ENCODE measurements at places on chromosomes 6 and 20.

DNA sequence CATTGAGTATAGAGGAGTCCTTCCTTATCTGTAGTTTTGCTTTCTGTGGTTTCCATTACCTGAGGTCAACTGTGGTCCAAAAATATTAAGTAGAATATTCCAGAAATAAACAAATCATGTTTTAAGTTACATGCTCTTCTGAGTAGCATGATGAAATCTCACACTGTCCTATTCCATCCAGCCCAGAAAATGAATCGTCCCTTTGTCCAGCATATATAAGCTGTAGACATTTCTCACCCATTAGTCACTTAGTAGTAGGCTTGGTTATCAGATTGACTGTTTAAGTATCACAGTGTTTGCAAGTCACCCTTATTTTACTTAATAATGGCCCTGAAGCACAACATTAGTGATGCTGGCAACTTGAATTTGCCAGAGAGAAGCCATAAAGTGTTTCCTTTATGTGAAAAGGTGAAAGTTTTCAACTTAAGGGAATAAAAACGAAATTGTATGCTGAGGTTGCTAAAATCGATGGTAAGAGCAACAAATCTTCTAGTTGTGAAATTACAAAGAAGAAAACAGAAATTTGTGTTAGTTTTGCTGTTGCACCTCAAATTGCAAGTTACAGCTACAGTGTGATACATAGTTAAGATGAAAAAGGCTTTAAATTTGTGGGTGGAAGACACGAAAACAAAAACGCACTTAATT is 198.6 kb upstream of the SIM1 start:
- DNase-seq: no peak

DNA sequence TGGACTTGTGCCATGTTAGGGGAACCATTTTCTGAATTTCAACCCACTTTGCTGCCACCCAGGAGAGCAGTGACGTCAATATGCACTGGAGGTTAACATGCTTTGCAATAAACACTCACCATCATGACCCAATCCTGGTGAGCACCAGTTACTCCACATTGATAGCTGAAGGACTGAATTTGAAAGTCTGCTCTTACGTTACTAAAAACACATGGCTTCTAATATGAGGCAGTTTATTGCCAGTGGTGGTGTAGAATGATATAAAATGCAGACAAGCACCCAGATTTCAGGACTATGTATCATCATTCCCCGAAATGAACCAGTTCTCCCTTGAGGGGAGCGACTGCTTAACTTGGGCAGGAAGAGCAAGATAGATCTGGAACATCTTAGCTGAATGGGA is 23.8 kb downstream of the RFPL4B start:
- no peak for DNase-seq

GRCh38 chr6:39760226-39760952 is 31.8 kb upstream of the DAAM2 start:
- no peak for DNase-seq

DNA sequence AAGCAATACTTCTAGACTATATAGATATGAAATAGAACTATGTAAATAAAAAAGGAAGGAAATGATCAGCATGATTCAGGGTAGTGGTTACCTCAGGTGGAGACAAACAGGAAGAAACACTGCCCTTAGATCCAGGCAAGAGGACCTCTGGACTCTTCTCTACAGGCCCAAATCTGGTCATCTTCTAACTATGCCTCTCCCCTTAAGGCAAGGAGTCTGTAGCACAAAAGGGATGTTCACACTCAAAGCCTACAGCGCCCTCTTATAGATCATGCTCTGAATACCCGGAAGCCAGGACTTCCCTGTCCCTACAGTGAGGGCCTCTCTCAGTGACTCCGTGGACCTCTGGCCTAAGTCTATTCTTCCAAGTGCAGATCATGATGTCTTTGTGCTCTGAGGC is 30.4 kb upstream of the HIVEP2 start:
- no peak for DNase-seq

GRCh38 chr6:42555477-42556457 is 8.1 kb upstream of the UBR2 start:
- no peak for DNase-seq

GRCh38 chr20:39170896-39171463 is 208.8 kb downstream of the DHX35 start:
- no peak for DNase-seq

DNA sequence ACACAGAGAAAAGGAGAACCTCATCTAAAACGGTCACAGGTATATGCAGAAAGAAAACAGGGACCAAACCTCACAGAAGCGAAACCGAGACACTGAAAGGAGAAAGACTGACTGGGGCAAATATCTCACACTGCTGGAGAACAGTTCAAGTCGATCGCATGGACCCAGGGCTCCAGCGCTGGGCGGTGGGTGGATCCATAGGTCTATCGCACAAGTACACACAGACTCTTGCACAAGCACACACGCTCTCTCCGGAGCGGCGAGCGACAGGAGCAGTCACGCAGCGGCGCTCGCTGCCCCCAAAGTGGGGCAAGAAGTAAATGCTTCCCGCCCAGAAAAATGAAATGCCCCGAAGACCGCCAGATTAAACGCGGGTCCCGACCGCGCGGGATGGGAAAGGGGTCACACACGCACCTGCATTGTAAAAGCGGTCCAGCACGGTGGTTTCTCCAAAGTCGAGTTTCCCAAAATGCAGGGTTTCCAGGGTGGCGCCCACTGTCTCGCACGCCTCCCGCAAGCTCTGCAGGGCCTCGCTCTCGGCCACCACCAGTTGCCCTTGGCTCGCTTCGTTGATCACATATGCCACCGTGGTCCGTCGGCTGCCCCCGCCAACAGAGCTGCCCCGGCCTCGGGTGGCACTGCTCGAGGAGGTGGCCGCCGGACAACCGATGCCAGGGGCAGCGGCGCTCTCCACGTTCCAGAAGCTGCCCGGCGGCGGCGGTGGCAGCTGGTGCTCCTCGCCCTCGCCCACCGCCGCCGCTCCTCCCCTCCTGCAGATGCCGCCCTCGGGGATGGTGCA is 782 bp downstream of the MAP3K5 start:
- DNase-seq: no peak

DNA sequence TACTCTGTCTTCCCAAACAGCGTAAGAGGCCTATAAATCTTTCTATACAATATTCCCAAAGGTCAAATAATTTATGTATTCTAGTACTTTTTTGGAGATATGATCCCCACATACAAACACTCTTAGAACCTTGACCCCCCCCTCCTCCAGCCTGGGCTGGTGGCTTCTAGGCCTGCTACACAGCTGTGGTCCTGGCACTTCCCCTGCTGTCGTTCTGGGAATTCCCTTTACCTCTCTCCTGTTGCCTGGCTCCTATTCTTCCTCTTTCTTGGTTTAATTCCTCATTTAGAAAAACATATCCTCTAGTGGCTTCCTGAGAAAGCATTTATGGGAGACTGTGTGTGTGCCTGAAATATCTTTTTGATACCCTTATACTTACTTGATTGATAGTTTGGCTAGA is 4.1 kb upstream of the TXLNB start:
- DNase-seq: no peak

- DNase-seq: no peak
Measured at GRCh38 chr6:79869184-79869583, 78.2 kb downstream of the ELOVL4 start.

DNA sequence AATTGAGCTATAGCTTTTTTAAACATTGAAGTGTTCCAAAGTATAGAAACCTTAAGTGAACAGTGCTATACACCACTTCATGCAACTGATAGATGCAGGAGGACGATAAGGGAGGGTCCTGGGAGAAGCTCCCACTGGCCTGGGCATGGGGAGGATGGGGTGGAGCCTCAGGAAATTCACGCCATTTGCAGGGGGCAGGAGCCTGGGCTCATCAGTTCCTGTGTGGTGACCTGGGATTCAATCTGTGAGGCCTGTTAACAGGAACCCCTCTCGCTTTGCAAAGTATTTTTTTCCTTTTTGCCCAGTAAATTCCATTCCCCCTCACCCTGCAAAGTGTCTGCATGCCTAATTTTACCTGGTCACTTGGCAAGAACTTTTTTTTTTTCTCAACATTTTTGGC is 11.0 kb upstream of the ASCC3 start:
- no peak for DNase-seq

DNA sequence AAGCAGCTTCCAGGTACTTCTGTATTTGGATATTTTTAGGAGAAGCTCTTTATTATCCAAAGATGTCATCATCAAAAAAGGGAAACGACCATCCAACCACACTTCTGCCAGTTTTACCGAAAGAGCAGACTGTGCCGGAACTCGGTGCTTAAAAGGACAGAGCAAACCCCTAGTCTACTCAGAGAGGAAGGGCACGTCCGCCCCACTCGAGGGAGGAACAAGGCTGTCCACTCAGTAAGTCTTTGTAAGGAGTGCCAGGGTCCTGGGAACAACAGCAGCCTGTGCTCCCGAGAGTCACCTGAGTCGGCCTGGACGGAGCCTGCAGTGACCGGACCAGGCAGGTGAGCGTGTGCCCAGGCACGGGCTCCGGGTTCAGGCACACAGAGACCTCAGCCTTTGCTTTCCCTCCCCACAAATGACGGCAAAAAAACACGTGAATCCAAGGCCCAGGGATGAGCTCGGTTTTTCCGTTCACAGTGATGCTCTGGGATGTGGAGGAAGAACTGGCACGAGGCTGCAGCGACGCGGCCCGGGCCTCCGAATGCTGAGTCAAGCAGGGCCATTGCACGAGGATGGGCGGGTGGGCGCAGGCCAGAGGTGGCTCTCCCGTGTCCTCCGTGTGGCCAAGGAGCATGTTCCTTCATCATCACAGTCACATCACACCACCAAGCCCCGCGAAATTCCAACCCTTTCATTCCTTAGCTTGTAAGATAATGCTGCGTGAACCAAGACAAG is 17.4 kb upstream of the SLCO4A1 start:
- no peak for DNase-seq

DNA sequence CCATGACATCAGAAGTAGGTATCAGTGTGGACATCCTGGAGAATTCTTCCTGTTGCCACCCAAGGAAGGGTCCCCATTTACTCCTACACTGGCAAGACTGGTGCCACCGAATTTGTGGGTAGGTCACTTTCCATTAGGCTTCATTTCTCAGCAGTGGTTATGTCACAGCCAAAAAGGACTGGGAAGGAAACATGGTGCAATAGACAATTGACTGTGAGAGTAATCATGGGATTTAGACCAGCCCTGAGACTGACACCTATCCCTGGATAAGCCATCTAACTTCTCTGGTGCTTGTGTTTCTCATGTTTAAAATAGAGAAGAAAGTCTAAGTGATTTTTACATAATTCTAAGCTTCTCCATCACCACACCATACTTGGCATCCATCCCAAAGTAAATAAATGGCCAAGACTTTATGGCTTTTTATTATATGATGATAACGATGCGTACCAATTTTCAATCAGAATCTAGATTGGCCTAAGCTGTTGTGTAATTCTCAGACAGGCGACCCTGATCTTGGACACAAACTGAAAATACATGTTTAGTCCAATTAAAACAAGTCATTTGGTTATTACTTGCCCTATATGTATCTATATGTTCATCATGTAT is 10.2 kb downstream of the SMPDL3A start:
- DNase-seq: no peak

DNA sequence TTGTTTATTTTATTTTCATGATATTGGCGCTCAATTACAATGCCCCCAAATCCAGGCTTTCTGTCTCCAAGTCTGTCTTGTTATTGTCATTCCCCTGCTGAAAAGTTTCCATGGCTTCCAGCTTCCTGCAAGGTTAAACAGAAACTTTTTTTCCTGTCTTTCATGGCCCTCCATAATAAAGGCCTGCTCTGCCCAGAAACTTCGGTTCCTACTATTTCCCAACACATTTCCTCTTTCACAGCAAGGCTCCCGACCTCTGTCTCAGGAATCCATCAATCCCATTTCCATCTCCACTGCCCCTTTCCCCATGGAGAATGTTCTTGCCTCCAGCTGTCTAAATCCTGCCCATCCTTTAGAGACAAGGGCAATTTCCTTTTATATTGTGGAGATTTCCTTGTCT is 365.2 kb upstream of the JARID2 start:
- no peak for DNase-seq

- no peak for DNase-seq
Measured at GRCh38 chr6:140784573-140784972, 1348.2 kb upstream of the GJE1 start.

GRCh38 chr6:158666628-158667359 is 16.9 kb downstream of the SYTL3 start:
- DNase-seq: no peak

GRCh38 chr6:168163096-168163731 is 84.2 kb upstream of the FRMD1 start:
- DNase-seq: no peak

GRCh38 chr6:33720998-33721397 is 9.5 kb upstream of the UQCC2 start:
- no peak for DNase-seq

GRCh38 chr6:29656798-29657197 is at the start of gene MOG:
Gene MOG, plus strand, starts transcription at chr6:29657092. Its CDS starts 118 bp downstream, at chr6:29657210.
- no peak for DNase-seq

DNA sequence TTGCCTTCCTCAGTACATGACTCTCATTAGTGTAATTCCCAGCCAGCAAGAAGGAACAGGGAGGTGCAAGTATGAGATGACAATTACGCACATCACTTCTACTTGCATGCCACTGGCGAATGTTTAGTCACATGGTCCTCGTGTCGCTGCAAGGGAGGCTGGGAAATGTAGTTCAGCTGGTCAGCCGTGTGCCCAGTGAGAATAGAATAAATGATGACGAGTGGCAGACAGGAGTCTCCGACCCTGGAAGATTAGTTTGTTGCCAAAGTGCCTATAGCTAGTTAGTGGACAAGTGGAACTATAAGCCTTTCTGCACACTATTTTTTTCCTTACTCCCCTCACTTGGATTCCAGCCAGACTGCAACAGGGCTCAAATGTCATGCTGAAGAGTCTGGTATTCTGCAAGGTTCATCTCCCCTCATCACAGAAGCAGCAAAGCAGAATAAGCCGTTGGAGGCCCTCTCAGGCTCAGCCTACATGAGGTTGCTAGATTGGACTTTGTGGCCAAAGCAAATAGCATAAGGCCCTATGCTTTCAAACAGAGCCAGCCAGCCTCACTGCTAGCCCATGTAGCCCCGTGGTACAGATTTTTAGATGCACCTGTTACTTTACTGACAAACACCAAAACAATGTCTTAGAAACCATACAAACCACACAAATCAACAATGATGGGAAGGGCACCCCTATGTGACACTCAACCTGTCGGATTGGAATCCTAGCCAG is 9.7 kb downstream of the LINC00237 start:
- DNase-seq: peak; percentile 30

DNA sequence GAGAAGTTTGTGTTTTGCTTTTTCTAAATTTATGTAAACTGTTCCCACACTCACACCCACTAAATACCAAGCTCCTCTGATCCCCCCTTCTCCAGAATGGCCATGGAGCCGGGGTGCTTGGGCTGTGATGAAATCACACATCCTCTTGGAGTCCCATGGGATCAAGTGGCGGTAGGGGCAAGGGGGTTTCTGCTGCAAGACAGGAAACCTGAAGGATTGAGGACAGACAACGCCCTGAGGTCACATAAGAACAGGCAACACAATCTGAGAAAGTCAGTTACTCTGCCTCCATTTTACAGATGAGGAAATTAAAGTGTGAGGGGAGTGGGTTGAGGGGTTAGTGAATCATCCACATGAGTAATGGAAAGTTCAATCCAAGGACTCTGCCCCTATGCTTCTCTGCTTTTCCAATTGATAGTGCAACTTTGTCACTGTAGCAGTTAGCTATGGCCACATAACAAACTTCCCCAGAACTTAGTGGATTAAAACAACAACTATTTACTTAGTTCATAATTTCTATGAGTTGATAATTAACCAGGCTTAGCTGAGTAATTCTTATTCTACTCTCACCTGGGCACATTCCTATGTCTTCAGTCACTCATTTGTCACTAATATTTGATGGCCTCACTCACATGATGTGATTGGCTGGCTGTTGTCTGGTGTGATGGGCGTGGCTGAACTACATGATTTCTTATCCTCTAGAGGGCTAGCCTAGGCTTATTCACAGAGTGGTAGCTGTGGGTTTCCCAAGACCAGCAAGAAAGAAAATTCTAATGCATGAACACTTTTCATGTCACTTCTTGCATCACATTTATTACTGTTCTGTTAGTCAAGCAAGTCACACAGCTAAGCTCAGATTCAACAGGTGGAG is 311.1 kb upstream of the RNF24 start:
- no peak for DNase-seq

Data from NCI-H1092 (cell line).